ENCODE measurements at places on chromosomes 7 and 10. TPM values are rescaled to one million over a fixed set of nuclear protein-coding genes. Genes with fewer than 3 reads are reported as not detected.

The CRPPA gene
- 0.64 TPM for total RNA-seq

The LRRC18 gene
- total RNA-seq: not detected

The TET1 gene
- total RNA-seq: 0.71 TPM

The CRYGN gene
- total RNA-seq: not detected

The FBXL15 gene
- total RNA-seq: 9.3 TPM

The VWC2 gene
- total RNA-seq: not detected

The WEE2 gene
- total RNA-seq: not detected

The CDH23 gene
- 3.2 TPM for total RNA-seq

The CADPS2 gene
- total RNA-seq: 0.03 TPM

The ADCY1 gene
- total RNA-seq: 2.6 TPM

The CD36 gene
- not detected for total RNA-seq

The CH25H gene
- total RNA-seq: 0.68 TPM

The PTPRN2 gene
- 0.54 TPM for total RNA-seq

The CALML5 gene
- not detected for total RNA-seq

The IL2RA gene
- total RNA-seq: not detected

The STOX1 gene
- 0.73 TPM for total RNA-seq

The DTX2 gene
- total RNA-seq: 32.7 TPM

The VAX1 gene
- 1.5 TPM for total RNA-seq

The CDNF gene
- 0.86 TPM for total RNA-seq

The RSPH10B gene
- not detected for total RNA-seq

The ZFAND4 gene
- 5.0 TPM for total RNA-seq

The FRA10AC1 gene
- total RNA-seq: 5.5 TPM

The DNAJC30 gene
- total RNA-seq: 10.1 TPM

The GHRHR gene
- total RNA-seq: not detected

The PSTK gene
- 3.4 TPM for total RNA-seq

The MYL7 gene
- total RNA-seq: not detected

The COPG2 gene
- 12.5 TPM for total RNA-seq

The SUGCT gene
- total RNA-seq: 1.5 TPM

The PTF1A gene
- not detected for total RNA-seq

The ATOH7 gene
- 0.21 TPM for total RNA-seq

The NPSR1 gene
- total RNA-seq: not detected

The MMRN2 gene
- 1.5 TPM for total RNA-seq

The PRPF18 gene
- 20.5 TPM for total RNA-seq

The TSPAN12 gene
- total RNA-seq: 0.38 TPM

The OR2A1 gene
- total RNA-seq: not detected

The FOXP2 gene
- not detected for total RNA-seq

The MARVELD1 gene
- 51.1 TPM for total RNA-seq

The CLDN12 gene
- total RNA-seq: 37.5 TPM

The ZPBP gene
- not detected for total RNA-seq

The MYH16 gene
- total RNA-seq: 0.25 TPM

The TUBAL3 gene
- total RNA-seq: 0.24 TPM

The SORCS1 gene
- not detected for total RNA-seq

The AGAP5 gene
- 2.4 TPM for total RNA-seq

The OSBPL3 gene
- total RNA-seq: 11.5 TPM

The GPR158 gene
- total RNA-seq: 0.05 TPM

The C10orf90 gene
- total RNA-seq: 3.8 TPM

The CTAGE4 gene
- 0.05 TPM for total RNA-seq

The CELF2 gene
- total RNA-seq: 0.07 TPM

The GTF2I gene
- 98.1 TPM for total RNA-seq

The FRAT1 gene
- total RNA-seq: 1.9 TPM

The SPDYE9 gene
- not detected for total RNA-seq

The PIP gene
- 0.19 TPM for total RNA-seq

The CHRM2 gene
- total RNA-seq: not detected

The ASZ1 gene
- total RNA-seq: not detected

The AQP1 gene
- total RNA-seq: 0.39 TPM

The PAPSS2 gene
- 16.5 TPM for total RNA-seq

The H2BK1 gene
- total RNA-seq: not detected

The SPDYE2B gene
- not detected for total RNA-seq
